HepG2 (cell line): ENCODE measurements at places on chromosomes 5 and 9. TPM values are rescaled to one million over a fixed set of nuclear protein-coding genes. Genes with fewer than 3 reads are reported as not detected.

The ASPN gene
- not detected in 2 replicates for total RNA-seq

The TPPP gene
- 0.04 TPM in 1 of 2 replicates, not detected in the other for total RNA-seq

The EFCAB9 gene
- total RNA-seq = not detected in 2 replicates

The EPB41L4B gene
- 22.1 and 25.7 TPM in 2 replicates for total RNA-seq

The AHRR gene
- total RNA-seq = 0.13 and 0.35 TPM in 2 replicates

DNA sequence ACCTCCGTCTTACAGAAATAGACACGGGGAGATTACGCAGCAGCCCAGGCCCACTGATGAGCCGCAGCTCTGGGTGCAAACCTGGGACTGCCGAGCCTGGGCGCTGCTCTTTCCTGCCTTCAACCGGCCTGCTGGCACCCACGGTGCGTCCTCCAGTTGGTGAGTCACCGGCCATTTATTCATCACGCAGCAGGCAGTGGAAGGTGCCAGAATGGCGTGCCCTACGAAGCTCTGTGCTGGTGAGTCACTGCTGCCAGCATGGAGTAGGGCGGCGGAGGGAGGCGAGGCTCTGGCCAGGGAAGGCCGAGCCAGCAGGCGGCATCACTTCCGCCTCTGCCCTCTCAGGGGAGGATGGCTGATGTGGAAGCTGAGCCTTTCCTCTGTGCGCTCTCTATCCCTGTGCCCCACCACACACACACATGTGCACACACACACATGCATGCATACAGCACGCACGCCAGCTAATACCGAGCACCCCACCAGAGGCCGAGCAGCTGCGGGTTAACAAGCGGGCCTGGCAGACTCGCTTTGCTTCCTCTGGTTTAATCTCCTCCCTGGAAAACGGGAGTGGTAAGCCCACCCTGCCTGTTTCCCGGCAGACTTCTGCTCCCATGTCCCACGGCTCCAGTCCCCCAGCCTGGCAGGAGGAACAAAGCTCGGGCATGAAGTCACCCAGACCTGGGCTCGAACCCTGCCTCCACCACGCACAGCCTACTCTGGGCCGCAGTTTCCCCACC is 39.2 kb downstream of the OLFM1 start:
- no peak overlapping the region for H3K27ac ChIP-seq
- no peaks in the 10 kb centered on the region for H3K4me1 ChIP-seq
- H3K4me3 ChIP-seq = no peak overlapping the region
- no peaks in the 10 kb centered on the region for H3K36me3 ChIP-seq
- no peak for DNase-seq

DNA sequence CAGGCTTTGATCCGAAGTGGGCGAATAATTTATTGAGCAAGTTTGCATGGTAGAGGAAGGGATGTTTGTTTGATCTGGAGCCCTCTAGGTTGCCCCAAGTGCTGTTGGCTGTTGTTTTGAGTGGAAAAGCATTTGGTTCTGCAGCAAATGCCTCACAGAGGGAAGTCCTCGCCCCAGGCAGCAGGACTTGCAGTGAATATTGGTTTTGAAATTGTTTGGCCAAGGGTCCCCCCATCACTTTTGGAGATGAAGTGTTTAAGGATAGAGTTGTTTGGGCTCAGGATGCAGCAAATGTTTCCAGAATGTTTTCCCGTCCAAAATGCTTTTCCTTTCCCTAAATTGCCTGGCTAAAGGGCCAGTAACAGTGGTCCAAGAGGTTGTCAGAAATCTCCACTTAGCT is 3.1 kb downstream of the JADE2 start:
- DNase-seq = no peak
- 0 out of 2 replicates have a peak, but pooled peaks cover 1% of the 10 kb centered on the region for H3K36me3 ChIP-seq
- H3K27ac ChIP-seq = peak overlapping the region; percentile 95
- H3K4me3 ChIP-seq = no peak overlapping the region
- peaks cover 39% of the 10 kb centered on the region for H3K4me1 ChIP-seq

GRCh38 chr9:5617749-5618148 is 11.2 kb upstream of the RIC1 start:
- no peak overlapping the region for H3K4me3 ChIP-seq
- H3K27ac ChIP-seq = no peak overlapping the region
- no peaks in the 10 kb centered on the region for H3K27me3 ChIP-seq
- DNase-seq = no peak
- no peaks in the 10 kb centered on the region for H3K36me3 ChIP-seq
- no peaks in the 10 kb centered on the region for H3K4me1 ChIP-seq
